ENCODE measurements at places on chromosomes 7 and 10.

DNA sequence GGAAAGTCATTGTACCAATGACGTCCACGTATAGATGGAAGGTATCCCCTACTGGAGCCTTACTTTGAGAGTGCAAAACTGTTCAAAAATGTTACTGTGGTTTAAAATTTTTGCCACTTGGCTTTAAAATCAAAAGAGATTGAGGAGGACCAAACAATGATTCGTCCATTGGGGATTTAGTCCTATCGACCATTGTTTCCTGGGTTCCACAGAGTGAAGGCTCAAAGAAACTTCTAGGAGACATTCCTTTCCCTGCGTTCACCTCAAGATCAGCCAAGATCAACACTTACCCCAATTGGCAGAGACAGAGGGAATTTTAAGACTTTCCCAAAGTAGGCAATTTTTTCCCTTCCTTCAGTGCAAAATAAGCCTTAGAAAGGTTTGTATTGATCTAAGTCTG is 152.3 kb downstream of the NEBL start:
- DNase-seq: no peak

DNA sequence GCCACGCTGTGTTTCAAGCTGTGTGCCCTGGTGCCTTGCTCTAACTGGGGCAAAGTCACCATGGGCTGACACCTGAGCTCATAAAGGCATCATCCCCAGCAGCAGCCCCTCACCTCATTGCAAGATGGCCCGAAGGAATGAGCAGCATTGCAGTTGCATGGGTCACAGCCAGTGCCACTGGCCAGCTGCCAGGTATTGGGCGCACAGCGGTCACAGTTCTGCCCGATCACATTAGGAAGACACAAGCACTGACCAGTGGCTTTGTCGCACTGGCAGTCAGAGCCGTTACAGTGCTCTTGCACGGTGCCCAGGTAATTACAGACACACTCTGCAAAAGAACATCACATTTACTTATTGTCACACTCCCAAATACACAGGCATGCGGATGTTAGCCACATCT is 51.1 kb downstream of the LAMB1 start:
- no peak for DNase-seq

GRCh38 chr7:69025249-69025648 is 573.0 kb upstream of the AUTS2 start:
- DNase-seq: no peak

DNA sequence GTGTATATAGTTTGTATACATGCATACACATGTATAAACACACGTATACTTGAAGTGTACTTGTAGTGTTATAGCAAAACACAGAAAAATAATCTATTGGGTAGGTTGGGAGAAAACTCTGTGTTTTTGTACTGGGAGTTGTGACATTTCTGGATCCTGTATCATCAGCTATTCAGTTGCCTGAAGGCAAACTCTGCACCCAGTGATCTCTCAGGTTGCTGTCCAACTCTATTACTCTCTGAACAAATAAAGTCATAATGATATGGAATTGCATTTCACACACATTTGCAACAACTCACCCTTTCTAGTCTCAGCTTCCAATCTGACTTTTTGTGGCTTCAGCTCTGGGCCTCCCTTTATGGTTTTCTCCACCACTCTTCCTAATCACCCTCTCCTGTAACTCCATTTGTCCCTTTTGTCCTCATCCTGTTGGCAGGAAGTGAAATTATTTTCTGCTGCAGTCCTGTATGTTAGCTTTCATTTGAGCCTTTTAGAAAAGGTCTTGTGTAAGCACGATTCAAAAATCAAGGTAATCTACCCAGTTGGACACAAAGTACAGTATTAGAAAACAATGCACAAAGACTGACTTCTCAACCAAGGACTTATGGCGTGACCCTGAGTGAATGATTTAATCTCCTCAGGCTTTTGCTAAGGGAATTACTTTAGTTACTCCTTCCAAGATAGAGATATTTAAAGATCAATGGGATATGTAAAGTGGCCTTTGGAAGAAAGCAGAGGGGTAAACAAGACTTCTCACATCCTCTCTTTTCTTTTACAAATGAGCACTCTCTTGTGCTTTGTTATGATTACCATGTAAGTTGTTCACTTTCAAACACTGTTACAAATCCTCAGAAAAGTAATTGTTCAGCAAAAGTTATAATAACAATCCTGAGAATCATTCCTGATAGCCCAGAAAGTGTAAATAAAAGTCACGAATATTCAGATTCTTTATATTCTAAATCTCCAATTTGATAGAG is 249.1 kb downstream of the KCND2 start:
- no peak for DNase-seq
